ENCODE measurements at places on chromosomes 2 and 18.

DNA sequence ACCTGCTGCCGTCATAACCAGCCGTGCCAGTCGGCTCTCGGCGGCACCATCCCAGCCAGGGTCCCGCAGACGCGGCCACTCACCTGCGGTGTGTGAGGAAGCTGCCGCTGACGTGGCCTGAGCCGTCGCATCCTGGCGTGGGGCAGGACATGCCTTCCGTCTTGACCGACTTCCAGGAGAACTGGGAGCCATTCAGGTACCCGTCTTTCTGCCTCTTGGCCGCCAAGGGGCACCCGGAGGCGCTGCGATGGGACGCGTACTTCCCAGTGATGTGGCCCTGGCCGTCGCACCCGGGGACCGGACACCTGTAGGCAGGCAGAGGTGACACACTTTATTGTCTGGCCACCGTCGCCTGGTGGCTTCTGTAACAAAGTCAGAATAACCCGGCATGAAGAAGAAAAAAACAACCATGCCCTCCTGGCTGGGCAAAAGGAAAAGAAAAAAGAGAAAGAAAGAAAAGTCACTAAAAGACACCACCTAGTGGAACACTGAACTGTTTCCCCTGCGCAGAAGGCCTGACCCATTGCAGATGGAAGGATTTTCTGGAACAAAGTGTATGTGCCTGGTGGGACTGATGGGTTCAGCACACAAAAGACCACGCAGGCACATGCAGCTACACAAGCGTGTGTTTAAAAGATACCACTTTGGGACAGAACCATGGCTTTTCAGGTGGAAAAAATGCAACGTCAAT is 94.9 kb upstream of the PXDN start:
- peak; percentile 44 for ATAC-seq

- no peak for ATAC-seq
Observed at GRCh38 chr18:50747849-50748242, 72.0 kb downstream of the MRO start.

GRCh38 chr2:21372654-21373053 is 248.9 kb downstream of the TDRD15 start:
- ATAC-seq = no peak

GRCh38 chr2:215949991-215950404 is 63.4 kb downstream of the MREG start:
- peak; percentile 39 for ATAC-seq

- ATAC-seq = no peak
Observed at GRCh38 chr18:6504605-6505497, 90.1 kb upstream of the L3MBTL4 start.
